ENCODE measurements at places on chromosomes 3 and 15.
A peak's percentile ranks its signal among the peaks of the same experiment; 100 is the strongest.

DNA sequence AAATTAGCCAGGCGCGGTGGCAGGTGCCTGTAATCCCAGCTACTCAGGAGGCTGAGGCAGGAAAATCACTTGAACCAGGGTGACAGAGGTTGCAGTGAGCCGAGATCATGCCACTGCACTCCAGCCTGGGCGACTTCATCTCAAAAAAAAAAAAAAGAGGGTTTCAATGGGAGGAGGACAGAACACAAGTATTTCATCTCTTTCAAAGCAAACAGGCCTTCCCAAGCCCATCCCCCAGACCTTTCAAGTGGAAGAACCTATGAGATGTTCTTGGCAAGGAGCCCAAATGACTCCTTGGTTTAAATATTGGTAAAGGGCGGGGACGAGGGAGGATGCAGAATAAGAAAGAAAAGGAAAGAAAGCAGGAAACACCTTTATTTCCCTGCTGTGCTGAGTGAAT is 62.2 kb upstream of the MCF2L2 start:
- DNase-seq, result peak; percentile 91

GRCh38 chr3:117480525-117480924 is 770.9 kb downstream of the TUSC7 start:
- no peak for DNase-seq

DNA sequence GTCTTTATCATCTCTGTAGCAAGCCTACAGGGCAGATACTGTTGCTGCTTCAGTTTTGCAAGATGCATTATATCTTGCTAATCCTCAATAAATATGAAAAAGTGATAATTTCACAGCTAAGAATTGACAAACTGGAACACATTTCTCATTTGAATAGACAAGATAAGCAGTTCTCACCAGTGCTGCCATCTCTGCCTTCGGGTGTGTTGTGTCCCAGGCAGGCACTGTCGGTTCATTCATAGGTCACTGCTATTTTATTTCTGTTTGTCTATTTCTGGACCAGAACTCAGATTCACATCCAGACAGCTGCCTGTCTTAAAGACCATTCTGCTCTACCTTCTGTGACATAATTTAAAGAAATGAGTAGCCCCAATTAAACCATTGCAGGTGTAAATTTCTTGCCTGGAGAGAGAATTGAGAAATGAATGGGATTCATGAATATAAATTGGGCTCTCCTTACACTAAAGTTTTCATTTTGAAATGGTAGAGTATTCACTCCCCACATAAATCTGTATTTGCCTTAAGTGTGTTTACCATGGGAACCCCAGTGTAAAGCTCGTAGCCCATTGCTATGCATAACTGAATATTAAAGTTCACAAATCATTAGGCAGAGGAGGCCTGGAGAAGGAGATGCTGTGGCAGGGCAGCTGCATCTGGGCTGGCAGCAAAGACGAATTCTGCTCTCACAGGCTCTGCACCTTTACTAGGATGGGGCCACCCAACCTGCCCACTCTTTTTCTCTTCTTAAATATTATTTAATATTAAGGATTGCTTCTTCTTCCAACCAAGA is 149.9 kb downstream of the ARPP21 start:
- DNase-seq, result no peak

DNA sequence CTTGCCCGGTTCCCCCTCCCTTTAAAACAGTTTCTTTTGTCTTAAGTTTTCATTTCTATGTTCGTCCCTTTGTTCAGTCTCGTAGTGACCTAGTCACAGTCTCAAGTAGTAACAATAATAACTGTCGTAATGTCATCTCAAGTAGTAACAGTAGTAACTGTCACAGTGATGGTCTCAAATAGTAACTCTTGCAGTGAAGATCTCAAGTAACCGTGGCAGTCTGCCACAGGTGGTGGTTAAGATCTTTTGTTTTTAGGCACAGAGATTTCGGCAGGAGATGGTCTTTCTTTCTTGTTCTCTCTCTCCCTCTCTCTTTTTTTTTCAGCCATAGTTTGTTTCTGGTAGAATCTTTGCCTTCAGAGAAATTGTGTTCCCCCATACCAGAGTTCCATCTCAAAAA is 656.0 kb upstream of the SGO1 start:
- DNase-seq, result no peak

GRCh38 chr15:57596978-57597377 is 5.3 kb downstream of the MYZAP start:
- DNase-seq, result no peak

- no peak for DNase-seq
These were observed 612.2 kb upstream of the GOLIM4 start for GRCh38 chr3:168707900-168708299.

- no peak for DNase-seq
These were observed 26.7 kb downstream of the LRRFIP2 start for GRCh38 chr3:37147666-37148065.

DNA sequence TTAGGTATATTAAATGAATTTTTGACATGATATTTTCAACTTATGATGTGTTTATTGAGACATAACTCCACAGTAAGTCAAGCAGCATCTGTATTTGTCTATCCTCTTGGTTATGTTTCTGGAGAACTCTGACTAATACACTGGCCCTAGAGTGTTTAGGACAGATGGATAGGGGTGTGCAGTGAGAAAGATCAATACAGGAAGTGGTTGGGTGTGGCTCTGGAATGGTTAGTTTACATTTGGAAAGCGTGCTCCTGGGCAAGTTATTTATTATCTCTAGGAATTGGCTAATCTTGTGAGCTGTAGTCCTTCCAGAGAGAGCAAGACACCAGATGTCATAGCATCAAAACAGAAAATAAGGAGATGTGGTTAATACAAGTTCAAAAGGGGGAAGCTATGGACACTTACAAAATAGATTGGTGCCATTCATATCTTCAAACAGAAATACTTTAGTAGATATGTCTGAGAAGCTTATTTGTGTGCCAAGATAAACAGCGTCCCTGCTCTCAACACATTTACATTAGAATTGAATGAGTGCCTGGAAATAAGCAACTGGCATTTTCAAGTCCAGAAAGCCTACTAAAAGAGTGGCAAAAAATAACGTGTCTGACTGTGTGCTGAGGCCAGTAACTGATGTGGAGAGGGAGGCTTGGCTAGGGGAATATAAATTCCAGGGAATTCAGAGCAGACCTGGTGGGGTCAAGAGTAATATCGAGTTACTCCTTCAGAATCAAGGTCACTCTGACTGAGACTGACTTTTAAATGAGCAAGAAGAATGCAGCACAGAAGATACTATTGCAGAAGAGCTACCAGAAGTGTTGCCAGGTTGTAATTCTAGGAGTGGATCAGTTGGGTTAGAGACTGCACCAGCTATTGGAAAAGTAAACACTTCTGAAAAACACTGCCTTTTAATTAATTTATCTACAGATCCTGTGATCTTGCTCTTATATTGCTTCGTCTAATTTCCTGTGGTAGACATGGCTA is 33.4 kb upstream of the PLAAT1 start:
- peak; percentile 86 for DNase-seq

GRCh38 chr15:77311618-77312398 is 108.1 kb downstream of the PEAK1 start:
- no peak for DNase-seq

GRCh38 chr3:41075975-41076374 is 123.3 kb upstream of the CTNNB1 start:
- DNase-seq, result no peak

GRCh38 chr3:126998728-126999127 is 15.8 kb downstream of the PLXNA1 start:
- peak; percentile 71 for DNase-seq

DNA sequence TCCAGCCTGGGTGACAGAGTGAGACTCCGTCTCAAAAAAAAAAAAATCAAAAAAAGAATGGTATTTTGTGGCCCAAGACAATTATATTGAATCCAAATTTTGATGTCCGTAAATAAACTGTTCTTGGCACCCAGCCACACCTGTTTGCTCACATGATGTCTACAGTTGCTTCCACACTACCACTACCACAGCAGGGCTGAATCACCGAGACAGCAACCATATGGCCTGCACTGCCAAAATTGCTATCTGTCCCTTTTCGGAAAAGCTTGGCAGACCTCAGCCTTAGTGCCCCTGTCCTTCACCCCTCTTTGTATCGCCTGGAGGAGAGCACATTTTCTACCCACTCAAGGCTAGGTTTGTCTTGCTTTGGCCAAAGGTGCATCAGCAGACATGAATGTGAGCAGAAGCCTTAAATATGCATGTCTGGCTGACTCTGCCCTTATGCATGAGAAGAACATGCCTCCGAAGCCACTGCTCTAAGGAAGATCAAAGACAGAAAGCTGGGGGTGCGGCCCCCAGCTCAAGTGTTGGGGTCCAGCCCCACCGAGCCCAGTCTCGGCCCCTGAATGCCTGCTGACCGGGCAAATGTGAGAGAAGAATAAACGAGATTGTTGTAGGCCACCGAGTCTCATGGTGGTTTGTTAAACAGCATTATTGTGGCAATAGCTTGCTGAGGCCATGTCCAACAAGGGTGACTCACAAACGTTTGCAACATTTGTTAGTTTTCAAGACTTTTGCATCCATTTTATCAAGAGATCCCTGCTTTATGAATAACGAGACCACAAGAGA is 108.1 kb downstream of the TPRA1 start:
- DNase-seq, result no peak

DNA sequence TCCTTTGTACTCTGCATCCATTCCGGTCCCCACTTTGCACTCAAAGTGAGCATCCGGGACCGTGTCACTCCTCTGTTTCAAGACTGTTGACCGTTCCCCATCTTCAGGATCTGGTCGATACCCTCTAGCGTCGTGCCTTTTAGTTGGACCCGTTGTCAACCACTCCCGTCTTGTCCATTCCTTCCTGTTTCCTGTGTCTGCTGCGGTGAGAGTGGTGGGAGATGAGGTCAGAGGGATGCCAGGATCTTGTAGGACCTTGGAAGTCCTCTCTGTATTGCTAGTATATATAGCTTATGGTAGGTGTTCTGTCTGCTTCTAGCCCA is 624 bp downstream of the BRK1 start:
- DNase-seq, result peak; percentile 24

DNA sequence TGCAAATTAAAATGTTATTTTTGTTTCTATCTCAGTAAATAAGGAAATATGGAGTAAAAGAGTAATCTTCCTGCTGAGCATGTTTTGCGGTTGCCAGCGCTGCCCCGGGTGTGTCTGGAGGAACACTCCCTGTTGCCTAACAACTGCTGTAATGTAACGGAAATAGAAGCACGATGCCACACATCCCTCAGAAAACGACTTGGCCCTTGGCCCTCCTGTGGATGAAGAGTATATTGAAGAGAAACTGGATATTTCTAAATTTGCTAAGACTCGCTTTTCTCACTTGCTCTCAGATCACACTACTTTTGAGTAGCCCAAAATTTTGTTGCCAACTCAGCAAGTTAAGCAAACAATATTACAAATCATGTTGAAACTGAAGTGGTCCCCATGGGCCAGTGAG is 18.9 kb downstream of the CX3CR1 start:
- DNase-seq, result no peak

DNA sequence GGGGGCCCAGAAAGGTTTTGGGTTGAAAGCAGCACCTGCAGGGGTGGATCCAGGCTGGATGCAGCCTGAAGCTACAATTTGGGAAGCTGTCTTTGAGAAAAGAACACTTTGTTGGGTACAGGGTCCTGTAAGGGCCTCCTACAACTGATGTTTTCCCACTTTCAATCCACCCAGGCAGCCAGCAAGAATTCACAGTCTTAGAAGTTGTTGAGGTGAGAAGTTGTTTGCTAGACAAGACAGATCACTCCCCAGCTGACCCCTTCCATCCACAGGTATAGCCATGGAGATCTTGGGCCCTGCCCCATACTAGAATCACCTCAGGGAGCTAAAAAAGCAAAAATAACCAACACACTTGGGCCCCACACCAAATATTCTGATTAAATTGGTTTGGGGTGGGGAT is 10.3 kb upstream of the SMAD6 start:
- no peak for DNase-seq

GRCh38 chr15:85457392-85457968 is 77.1 kb downstream of the AKAP13 start:
- DNase-seq, result no peak

DNA sequence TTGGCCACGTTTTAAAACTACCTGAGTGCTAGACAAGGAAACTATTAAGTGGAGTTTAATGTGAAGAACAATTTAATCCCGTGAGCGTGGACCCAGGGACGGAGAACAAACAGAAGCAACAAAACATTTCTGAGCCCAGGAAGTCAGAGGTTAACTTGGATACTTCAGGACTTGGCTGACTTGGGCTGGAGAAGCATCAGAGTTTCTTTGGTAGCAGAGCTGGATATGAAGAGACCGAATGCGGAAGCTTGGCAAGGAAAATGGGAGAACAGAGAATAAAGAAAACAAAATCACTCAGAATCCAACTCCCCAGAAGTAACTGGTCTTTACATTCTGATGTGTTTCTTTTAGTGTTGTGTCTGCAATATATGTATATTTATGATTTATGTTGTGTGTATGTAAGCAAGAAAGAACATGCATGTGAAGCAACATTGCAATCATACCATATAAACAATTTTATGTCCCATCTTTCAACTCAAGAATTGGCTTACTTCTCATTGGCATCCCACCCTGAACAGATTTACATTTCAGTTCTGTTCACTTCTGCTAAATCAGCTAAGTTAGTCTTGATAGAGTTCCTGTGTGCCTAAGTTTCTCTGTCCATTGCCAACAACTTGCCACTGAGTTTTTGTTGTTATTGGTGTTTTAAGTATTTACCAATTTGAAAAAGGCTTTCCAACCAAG is 17.2 kb upstream of the PLOD2 start:
- DNase-seq, result no peak

DNA sequence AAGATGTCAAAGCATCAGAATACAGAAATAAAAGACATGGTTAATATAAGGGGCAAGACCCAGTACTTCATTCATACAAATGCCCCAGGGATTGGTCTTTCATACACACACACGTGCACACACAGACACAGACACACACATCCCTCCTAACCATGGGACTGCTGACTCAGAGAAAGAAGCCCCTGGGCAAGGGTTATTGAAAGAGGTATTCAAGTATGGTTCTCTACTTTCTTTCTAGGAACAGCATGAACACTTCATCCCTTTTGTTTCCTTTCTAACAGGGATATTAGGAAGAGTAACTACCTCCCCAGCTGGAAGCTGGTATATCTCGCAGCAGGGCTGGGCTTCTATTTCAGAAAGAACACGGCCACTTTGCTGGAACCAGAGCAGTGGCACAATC is 33.2 kb upstream of the ZFAND6 start:
- no peak for DNase-seq
